ENCODE measurements at places on chromosomes 1 and 21.

- DNase-seq, result no peak
Observed at GRCh38 chr1:4395676-4396075, 258.7 kb upstream of the AJAP1 start.

GRCh38 chr21:39016740-39017315 is 166.4 kb downstream of the PSMG1 start:
- DNase-seq, result peak; percentile 77

DNA sequence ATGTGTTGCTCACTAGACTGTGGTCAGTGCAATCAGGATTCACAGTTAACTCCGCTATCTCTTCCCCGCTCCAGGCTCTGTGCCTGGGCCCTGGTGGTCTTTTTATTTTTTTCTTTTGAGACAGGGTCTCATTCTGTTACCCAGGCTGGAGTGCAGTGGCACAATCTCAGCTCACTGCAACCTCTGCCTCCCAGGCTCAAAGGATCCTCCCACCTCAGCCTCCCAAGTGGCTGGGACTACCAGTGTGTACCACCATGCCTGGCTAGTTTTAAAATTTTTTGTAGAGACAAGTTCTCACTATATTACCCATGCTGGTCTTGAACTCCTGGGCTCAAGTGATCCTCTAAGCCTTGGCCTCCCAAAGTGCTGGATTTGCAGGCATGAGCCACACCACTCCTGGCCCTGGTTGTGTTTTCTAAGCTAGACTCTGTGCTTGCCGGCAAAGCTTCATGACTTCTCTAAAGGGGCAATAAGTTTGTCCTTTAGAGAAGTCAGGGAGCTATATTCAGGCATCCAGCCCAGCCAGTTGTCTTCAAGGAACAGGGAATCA is 1.4 kb downstream of the RCSD1 start:
- no peak for DNase-seq

GRCh38 chr1:161069241-161069640 is 450 bp downstream of the ARHGAP30 start:
- no peak for DNase-seq

DNA sequence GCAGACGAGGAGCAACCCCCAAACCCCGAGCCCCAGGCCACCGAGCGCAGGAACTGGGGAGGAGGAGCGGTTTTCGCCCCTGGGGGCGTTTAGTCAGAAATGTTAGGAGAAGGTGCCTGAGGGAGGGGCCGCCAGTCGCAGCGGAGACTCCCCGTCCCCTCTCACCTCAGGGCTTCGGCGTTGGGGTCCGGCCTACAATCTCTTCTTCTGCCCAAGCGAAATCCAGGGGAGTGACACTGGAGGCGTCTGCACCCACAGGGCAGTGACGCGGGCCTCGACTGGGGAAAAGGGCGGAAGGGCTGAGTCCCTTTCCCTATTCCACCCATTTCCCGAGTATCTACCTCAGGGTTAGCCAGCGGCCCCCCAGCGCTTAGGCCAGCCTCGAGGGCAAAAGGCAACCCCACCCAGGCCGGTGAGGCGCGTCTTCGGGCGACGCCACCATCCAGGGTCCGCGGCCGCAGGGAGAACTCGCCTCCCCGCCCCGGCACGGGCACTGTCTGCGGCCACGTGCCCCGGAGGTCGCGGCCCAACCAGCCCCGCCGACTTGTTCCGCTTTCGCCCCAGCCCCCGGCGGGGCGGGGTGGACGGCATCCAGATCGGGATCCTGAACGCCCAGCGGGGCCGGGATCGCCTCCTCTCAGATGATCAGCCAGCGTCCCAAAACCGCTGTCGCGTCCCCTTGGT is 118.7 kb upstream of the BARHL2 start:
- no peak for DNase-seq

DNA sequence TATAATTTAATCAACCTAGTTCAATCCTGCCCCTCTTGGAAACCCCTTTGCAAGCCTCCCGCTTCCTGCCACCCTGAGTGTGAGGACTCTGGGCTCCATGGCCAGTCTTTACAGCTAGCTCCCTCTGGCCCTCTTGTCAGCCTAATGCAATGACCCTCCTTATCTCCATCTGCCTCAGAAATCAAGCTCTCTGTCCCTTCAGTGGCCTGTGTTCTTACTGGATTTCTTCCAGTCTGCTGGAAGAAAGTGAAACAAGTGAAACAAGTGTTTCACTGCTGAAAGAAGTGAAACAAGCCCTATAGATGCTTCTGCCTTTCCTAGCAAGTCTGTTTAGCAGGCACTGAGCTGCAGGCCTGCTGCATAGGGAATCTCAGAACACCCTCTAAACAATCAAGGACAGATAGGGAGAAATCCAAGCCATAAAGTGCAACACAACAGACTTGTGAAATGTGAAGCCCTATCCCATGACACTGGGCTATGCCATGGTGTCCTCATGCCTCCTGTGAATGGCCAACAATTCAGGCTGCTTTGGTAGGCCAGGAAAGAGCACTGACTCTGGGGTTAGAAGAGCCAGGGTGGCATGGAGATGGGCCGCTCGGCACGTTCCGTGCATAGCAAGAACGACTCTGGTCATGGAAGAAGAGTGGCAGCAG is 55.9 kb downstream of the FAM163A start:
- DNase-seq, result no peak

- no peak for DNase-seq
Observed at GRCh38 chr1:234573711-234574299, 36.2 kb downstream of the IRF2BP2 start.

DNA sequence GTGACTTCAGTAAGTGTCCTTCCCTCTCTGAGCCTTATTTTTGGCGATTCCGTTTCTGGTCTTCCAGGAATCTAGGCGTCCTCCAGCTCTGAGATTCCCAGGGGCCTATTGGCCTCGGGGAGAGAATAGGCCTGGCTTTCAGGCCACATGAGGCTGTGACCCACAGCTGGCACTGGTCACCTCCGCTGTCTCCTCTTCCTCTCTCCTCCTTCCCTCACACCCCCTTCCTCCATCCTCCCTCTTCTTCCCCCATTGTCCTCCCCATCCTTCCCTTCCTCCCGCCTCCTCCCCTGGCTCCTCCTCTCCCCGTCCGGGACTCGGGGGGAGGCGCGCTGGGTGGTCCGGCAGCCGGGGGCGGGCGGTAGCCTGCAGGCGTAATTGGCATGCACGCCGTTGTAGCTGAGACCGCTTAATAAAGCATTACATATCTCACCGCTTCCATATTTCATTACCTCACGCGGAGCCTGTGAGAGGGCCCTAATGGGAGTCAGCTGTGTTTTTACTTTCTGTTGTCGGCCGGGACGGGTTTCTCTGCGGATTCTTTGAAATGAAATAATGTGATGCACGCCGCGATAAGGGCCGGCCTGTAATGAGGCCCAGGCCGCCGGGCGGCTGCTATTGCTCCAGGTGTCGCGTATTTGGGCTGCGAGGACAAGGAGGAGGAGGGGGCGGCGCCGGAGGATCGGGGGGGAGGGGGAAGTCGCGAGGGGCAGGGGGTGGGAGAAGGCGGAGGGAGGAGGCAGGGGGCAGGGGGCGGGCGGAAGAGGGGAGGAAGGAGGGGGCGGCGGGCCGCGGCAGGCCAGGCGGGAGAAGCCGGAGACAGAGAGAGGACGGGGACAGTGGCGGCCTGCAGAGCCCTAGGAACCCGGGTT is 95.3 kb downstream of the FOXD2 start:
- peak; percentile 82 for DNase-seq

Data from EL (cell line).